ENCODE measurements at places on chromosomes 5 and 9. TPM values are rescaled to one million over a fixed set of nuclear protein-coding genes. Genes with fewer than 3 reads are reported as not detected.

GRCh38 chr9:126957687-126958053, 43.1 kb downstream of the RALGPS1 start:
- no peaks in the 10 kb centered on the region for H3K27me3 ChIP-seq
- DNase-seq: no peak
- H3K36me3 ChIP-seq: no peaks in the 10 kb centered on the region
- peak overlapping the region; percentile 68 for H3K27ac ChIP-seq

The FIBCD1 gene
- 11.4 TPM for total RNA-seq

The FGD3 gene
- total RNA-seq: 29.9 TPM

DNA sequence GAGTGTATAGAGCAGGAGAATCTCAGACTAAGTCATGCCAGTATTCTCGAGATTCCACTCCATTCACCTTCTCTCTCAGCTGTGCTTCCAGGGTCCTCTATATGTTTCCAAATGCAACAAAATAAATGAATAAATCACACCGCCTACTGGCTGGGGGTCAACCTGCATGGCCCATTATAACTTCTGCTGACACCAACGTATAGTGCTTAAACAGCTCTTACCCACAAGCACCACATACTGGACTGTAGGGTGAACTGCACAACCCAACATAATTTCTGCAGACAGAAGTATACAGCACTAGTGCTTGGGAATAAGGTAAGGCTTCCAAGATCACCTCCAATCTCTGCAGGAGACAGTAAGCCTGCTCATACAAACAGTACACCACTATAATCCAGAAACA, 33.1 kb upstream of the HTR4 start:
- DNase-seq: no peak
- H3K27me3 ChIP-seq: no peaks in the 10 kb centered on the region
- no peak overlapping the region for H3K27ac ChIP-seq

DNA sequence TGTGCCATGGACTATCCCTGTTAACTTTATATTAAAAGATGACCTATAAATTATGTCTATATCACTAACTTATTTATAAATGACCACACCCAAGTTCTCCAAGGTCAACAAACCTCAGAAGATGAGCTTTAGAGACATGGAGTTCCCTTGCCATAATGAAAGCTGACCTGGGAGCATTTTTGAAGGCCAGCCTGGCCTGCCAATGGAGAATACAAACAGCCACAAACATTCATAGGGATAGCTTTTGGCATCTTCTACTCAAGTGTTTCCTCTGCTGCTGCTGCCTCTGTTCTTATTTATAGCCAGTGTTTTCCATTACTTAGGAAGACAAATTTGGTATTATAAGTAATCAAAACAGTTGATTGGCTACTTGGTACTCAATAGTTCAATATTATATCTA, 117.3 kb upstream of the ADAMTS19 start:
- H3K4me1 ChIP-seq: no peaks in the 10 kb centered on the region
- no peaks in the 10 kb centered on the region for H3K27me3 ChIP-seq
- DNase-seq: no peak
- no peak overlapping the region for H3K27ac ChIP-seq

The FBXO4 gene
- total RNA-seq: 6.4 TPM

- no peak overlapping the region for H3K4me3 ChIP-seq
- peaks cover 38% of the 10 kb centered on the region for H3K27me3 ChIP-seq
- DNase-seq: no peak
Observed at GRCh38 chr9:98801969-98802371, 5.5 kb upstream of the GALNT12 start.

The SPEF2 gene
- total RNA-seq: 7.5 TPM

The KIF24 gene
- 2.4 TPM for total RNA-seq

The PTPN3 gene
- 15.1 TPM for total RNA-seq
